ENCODE measurements at places on chromosomes 2 and 18.
A peak's percentile ranks its signal among the peaks of the same experiment; 100 is the strongest.

GRCh38 chr2:28287256-28287915, 105.3 kb upstream of the FOSL2 start:
- DNase-seq: no peak

DNA sequence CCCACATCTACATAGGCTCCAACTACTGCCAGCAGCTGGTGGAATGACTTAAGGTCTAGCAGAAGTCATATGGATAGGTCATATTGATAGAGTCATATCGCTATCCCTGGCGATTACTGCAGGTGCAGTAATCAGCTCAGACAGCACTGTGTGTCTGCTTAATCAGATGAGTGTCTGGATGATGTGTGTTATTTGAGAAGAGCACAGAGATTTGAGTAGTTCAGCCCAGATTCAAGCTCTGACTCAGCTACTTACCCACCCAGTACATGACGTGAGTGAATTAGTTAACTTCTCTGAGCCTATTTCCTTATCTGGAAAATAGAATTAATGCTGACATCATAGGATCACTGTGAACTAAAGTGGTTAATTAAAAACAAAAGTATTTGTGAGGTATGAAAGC, 78.9 kb downstream of the EHD3 start:
- no peak for DNase-seq

GRCh38 chr18:24176727-24177416, 38.0 kb downstream of the CABYR start:
- peak; percentile 15 for DNase-seq

DNA sequence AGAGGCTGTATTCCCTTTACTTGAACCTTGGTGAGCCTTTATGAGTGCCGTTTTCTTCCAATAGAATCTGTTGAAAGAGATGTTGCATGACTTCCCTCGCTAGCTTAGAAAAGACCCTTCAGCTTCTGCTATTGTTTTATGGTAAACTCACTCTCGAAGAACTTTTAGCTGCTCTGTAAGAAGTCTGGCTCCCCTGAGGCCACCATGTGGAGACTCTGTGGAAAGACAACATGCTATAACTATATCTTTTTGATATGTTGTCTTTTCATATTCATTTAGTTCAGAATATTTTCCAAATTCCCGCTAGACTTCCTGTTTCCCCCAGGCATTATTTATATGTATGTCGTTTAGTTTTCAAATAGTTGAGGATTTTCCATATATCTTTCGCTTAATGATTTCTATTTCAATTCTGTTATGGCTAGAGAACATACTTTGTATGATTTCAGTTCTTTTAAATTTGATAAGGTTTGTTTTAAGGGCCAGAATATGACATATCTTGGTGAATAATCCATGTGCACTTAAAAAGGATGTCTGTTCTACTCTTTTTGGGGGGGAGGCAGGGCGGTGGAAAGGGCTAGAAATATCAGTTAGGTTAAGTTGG, 64.1 kb downstream of the PTPN4 start:
- peak; percentile 16 for DNase-seq

DNA sequence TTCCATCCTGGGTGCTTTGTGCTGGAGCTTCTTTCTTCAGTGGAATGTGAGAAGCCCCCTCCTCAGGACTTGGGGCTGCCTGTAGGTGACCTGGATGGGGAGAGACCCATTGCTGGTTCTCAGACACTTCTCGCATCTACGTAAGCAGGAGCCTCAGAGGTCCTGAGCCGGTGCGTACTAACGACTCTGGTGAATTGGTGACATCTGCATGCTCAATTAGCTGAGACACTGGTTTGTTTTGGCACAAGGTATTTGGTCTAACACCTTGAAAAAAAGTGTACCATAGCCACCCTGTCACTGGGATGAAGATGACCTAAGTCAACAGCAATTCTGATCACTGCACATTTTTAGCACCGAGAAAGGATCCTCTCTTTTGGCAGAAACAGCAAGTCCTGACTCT, 57.7 kb downstream of the LRRC30 start:
- no peak for DNase-seq

- DNase-seq: no peak
Observed at GRCh38 chr2:30915486-30915885, 108.2 kb upstream of the CAPN13 start.

DNA sequence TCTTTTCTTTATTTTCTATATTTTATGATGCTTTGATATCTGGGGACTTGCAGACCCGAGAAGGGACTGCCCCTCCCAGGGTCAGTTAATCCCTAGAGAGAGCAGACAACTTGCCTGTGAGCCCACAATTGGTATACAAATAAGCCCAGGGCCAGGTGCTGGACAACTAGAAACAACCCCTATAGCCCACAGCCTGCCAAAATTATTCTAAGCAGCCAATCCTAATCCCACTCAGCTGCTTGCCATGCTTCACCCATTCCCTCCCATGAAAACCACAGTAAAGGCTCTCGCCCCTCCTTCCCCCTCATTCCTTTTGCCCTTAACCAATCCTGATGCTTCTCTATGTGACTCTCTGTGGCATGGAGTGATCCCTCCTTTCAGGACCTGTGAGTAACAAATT, 380.7 kb downstream of the RBM43 start:
- no peak for DNase-seq

GRCh38 chr2:10306901-10307463, 4.3 kb downstream of the HPCAL1 start:
- DNase-seq: no peak

DNA sequence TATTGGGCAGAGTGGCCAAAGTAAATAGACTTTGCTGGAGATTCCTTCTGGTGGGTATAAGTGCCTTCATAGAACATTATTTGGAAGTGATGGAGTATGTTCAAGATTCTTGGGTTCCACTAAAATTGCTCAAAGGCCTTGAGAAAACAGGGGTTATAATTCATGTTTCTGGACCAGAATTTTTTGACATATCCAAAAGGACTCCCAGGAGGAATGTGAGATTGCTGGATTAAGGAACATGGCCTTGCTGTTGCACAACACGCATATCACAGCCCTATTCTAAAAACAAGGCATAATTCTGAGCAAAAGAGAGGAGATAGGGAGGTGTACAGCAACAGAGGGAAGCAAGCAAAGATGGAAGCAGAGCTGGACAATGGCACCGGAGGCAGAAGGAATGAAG, 111.7 kb upstream of the TNP1 start:
- DNase-seq: no peak

DNA sequence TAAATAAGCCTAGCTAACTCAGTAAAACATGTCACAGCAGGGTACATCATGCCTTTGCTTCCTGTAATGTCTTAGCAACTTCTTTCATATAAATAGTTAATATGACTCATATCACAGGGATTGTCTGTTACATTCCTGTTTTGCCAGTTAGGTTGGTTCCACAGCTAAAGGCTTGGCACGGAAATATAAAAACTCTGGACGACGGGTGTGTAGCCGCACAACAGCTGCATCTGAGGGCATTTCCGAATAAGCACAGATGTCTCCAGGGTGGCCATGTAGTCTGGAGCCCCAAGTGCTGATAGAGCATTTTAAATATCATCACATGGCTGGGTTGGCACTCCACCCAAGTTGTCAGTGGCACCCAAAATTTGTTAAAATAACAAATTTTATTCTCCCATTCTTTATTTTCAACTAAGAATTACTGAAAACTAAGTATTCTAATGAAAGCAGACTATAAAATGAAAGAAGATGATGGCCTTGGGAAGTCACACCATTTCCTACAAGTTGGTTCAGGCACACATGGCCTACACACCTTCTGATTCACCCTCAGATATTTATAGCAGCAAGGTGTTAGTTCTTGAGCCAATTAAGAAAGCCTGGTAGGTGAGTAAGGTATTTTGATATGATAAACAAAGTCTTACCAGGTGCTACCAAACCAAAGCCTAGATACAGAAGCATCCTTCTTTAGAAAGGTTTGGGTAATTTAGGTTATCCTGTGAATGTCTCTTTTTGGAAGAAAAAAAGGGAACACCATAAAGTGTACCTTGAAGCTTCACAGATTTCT, 61.8 kb upstream of the STK17B start:
- no peak for DNase-seq

DNA sequence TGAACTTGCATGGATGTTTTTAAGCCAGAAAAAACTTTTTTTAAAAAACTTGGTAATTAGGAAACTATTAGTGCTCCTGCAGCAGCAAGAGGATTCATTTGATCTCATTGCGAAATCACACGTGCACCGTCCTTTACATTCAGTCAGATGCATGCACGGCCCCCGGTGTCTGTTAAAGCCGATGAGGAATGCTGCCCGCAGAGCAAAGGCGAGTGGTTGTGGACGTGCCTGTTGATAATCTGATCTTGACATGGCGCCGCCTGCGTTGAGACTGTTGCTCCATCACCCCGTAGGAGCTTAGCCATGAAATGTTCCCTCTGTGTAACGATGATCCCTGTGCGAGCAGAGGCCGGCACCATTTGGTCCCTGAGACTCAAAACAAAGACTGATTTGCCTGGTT, 300.0 kb downstream of the GBX2 start:
- no peak for DNase-seq

GRCh38 chr2:190809876-190810525, 70.6 kb upstream of the GLS start:
- no peak for DNase-seq

DNA sequence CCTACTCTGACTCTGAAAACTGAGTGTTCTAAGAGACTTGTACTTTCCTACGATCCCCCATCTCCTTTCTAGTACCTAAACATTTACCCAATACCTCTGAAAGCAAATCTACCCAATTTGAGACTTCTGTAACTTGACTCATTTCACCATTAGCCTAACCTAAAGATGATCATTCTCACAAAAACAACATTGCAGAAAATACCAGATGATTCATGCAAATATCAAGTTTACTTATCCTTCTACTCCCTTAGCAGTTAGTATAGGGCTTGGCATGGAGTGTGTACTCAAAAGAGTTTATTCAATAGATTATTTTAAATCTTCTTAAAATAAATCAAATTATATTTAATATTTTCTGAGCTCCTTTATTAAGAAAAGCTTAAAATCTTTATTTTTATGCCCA, 89.6 kb downstream of the NR4A2 start:
- no peak for DNase-seq

DNA sequence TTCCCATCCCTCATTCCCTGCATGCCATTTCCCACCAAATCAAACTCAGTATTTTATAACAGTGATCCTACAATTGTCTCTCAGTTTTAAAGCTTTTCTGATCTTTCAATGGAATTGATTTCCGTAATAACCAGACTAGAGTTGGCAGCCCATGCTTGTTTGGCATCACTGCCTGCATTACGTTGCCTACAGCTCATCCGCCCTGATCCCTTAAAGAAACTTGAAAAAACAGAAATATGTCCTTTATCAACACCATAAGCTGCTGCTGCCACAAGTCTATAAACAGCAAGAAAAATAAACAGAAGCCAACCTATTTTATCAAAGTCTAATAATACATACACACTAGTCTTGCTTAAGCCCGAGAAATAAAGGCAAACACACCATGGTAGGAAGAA, 331.0 kb downstream of the METTL4 start:
- DNase-seq: peak; percentile 25

DNA sequence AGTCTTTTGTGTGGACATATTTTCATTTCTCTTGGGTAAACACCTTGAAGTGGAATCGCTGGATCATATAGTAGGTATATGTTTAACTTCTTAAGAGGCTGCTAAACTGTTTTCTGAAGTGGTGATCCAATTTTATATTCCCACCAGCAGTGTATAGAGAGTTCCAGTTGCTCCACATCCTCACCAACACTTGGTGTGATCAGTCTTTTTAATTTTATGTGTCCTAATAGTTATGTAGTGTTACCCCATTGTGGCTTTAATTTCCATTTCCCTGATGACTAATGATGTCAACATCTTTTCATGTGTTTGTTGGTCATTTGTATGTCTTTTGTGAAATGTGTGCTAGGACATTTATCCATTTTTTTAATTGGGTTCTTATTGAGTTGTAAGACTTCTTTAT, 56.9 kb downstream of the DGKD start:
- no peak for DNase-seq

GRCh38 chr2:43507137-43507536, 88.7 kb downstream of the THADA start:
- DNase-seq: no peak

GRCh38 chr2:23492921-23493320, 107.9 kb downstream of the KLHL29 start:
- no peak for DNase-seq

- no peak for DNase-seq
Observed at GRCh38 chr2:168529900-168530561, 74.0 kb downstream of the CERS6 start.

DNA sequence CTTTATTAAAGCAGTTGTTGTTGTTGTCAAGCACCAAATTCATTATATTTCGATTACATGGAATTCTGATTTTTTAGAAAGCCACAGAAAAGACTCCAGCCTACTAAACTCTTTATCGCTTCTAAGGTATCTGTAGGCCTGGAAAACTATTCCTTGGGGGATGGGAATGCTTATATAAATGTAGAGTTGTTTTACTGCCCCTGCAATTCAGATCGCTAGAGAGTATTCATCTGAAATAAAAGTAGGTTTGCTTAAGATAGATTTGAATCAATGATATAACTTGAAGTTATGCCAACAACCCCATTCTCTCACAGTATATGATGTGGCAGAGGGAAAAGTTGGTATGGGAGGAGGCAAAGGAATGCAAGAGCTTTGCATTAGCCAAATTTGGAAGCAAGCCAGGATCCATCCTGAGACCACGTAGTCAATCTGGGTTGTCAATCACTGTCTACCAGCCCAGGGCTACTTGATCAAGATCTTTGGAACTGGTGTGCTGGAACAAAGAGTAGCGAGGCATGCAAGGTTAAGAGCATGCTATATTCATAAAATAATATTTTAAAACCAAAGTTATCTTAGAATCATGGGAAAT, 95.9 kb downstream of the LYPD6B start:
- no peak for DNase-seq

GRCh38 chr2:194015751-194016150, 1641.3 kb upstream of the SLC39A10 start:
- no peak for DNase-seq

GRCh38 chr2:223222397-223222796, 170.4 kb downstream of the KCNE4 start:
- no peak for DNase-seq

DNA sequence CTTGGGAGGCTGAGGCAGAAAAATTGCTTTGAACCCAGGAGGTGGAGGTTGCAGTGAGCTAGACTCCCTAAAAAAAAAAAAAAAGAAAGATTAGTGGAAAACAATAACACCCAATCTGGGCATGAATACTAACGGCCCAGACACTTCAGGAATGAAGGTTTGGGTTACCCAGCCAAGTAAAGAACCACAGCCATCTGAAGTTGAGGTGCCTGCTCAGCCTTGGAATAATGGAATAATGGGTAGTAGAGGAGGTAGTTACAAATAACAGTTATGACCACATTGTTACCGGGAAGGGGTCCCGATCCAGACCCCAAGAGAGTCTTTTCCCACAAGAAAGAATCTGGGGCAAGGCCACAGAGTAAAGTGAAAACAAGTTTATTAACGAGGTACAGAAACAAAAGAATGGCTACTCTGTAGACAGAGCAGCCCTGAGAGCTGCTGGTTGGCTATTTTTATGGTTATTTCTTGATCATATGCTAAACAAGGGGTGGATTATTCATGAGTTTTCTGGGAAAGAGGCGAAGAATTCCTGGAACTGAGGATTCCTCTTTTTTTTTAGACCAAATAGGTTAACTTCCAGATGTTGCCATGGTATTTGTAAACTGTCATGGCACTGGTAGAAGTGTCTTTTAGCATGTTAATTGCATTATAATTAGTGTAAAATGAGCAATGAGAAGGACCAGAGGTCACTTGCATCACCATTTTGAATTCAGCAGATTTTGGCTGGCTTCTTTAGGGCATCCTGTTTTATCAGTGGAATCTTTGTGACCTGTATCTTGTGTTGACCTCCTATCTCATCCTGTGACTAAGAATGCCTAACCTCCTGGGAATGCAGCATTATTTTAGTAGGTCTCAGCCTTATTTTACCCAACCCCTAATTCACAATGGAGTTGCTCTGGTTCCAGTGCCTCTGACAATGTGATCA, 96.2 kb upstream of the HAAO start:
- no peak for DNase-seq

Data from fibroblast of skin of left quadriceps (primary cell).